Liver (tissue), 10 donors: ENCODE measurements at places on chromosomes 7 and 10. TPM values are rescaled to one million over a fixed set of nuclear protein-coding genes. Genes with fewer than 3 reads are reported as not detected.

The SFTPA1 gene
- total RNA-seq: not detected

The DCLRE1A gene
- total RNA-seq: 11.3 TPM

GRCh38 chr7:75798770-75799169 is 14.8 kb downstream of the CCL24 start:
- no peaks in the 10 kb centered on the region for H3K4me1 ChIP-seq
- no peaks in the 10 kb centered on the region for H3K36me3 ChIP-seq
- H3K27me3 ChIP-seq: no peaks in the 10 kb centered on the region
- DNase-seq: no peak

- no peaks in the 10 kb centered on the region for H3K27me3 ChIP-seq
- peak overlapping the region; percentile 26 for H3K27ac ChIP-seq
- DNase-seq: peak; percentile 79
- no peaks in the 10 kb centered on the region for H3K36me3 ChIP-seq
Measured at GRCh38 chr7:47991741-47992311, 12.4 kb upstream of the HUS1 start.

GRCh38 chr7:151572136-151572535 is 52.4 kb upstream of the RHEB start:
- H3K4me1 ChIP-seq: no peaks in the 10 kb centered on the region
- no peak for DNase-seq
- no peak overlapping the region for H3K27ac ChIP-seq

DNA sequence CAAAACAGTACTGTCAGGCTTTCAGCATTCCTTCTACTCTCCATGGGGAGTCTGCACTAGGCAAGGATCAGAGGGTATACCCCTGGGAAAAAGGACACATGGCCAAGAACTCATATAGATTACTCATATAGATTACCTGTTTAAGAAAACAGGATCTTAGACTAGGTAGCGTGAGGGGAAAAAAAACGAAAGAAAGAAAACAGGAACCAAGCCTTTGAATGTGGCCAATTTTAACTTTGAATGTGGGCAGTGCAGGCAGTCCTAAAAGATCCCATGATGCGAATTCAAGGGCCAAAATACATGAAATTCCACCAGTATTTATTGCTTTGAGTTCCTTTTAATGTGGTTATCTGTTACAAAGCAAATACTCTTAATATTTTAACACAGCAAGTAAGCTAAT is 108.6 kb upstream of the TAC1 start:
- no peak for DNase-seq
- H3K27ac ChIP-seq: no peak overlapping the region
- no peaks in the 10 kb centered on the region for H3K4me1 ChIP-seq

DNA sequence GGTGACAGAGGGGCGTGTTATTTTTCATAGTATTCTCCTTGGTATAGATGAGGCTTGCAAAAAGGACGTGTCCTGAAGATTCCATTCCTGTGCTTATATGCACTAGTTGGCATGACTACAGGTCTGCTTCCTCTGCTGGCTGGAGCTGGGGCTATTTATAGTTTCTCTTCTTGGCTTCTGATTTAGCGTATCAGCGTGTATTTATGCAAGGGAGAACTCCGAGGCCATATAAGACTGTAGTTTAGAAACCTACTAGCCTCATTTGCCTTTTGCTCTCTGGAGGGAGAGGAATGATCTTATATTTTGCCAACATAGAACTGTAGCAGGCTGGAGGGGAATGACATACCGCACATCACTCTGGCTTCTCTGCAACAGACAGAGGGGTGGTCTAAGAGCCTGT is 39.7 kb downstream of the CACNB2 start:
- H3K4me1 ChIP-seq: no peaks in the 10 kb centered on the region
- no peaks in the 10 kb centered on the region for H3K36me3 ChIP-seq
- H3K27me3 ChIP-seq: no peaks in the 10 kb centered on the region
- DNase-seq: no peak
- H3K27ac ChIP-seq: no peak overlapping the region
- H3K4me3 ChIP-seq: no peak overlapping the region

DNA sequence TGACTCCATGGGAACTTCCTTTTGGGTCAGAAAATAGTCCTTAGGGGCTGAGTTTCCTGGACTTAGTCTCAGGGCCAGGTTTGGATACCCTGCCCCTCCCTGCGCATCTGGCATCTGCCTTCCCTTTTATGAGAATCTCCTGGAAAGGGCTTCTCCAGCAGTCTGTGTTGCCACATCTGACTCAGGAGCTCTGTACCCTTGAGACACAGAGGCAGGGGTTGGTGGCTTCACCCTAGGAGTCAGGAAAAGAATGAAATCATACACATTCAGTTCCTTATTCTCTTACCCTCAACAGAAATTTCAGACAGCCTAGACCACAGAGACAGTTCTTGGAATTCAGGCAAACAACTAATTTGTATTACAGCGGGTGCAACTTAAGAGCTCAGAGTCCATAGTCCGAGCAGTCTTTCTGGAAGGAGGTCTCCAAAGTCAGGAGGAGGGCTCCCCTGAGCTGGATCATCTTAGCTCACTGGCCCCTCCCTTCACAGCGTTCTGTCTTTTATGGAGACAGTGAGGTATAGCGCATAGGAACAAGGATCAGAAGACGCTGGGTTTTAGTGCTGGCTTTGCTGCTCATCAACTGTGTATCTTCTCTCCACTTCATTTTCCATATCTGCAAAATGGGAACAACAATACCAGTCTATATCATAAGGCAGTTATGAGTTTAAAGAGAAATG is 3.0 kb upstream of the PLAU start:
- no peaks in the 10 kb centered on the region for H3K36me3 ChIP-seq
- no peak for DNase-seq
- H3K27ac ChIP-seq: peak overlapping the region; percentile 48
- peaks cover 15% of the 10 kb centered on the region for H3K4me1 ChIP-seq
